Central memory CD4-positive, alpha-beta T cell (primary cell): ENCODE measurements at places on chromosomes 2 and 18.

DNA sequence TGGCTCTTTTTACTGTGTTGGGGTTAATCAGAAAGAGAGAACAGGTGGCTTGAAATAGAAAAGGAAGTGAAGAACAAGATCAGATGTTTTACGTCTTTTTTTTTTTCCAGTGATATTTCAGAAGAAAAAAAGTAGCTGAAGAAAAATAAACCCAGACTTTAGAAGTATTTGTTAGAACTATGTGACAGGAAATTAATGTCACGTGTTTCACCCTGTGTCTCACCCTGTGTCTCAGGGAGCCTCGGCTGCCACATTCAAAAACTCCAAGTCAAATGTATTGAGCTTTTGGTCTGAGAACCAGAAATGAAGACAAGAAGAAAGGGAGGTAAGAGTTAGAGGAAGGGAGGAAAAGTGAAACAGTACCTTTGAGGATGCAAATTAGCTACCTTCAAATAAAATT lies 38.0 kb downstream of the AKAIN1 start:
- DNase-seq = peak; percentile 13

DNA sequence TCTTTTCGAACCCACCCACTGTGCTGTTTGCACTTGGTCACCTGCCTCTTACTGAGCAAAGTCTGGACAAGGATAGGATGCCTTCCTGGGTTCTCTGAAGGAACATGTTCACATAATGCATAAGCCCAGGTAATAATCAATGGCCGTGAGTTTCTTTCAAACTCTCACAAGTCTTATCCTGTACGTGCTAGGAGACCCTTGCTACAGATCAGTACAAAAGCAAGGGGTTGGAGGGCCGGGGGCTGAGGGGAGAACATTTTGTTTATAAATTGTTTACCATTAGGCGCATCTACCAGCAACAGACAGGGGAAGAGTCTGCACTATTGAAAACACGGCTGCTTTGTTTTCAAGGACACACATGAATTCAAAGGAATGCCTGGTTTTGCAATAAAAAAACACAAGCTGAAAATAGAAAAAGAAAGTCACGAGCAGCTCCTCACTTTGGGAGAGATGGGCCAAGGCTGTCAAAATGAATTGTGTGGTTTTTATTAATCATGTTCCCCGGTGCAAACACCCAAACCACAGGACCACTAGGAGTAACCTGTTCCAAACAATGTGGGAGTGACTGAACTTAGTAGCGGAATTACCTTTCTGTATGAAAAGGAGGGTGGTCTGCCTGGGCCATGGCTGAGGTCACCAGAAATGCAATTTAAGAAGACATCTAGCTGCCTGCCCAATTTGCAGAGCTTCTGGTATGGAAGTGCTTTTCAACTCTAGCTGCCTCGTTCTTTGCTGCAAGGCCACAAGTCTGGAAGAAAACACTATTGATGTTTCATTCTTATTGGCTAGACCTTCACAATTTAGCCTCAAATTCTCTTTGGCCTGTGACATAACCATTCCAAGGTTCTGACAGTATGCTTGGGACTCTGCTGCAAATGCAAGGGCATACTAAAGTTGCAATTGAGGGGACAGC lies 73.5 kb downstream of the CCBE1 start:
- DNase-seq = no peak

- no peak for DNase-seq
Measured at GRCh38 chr2:100008956-100009355, 133.4 kb downstream of the AFF3 start.

DNA sequence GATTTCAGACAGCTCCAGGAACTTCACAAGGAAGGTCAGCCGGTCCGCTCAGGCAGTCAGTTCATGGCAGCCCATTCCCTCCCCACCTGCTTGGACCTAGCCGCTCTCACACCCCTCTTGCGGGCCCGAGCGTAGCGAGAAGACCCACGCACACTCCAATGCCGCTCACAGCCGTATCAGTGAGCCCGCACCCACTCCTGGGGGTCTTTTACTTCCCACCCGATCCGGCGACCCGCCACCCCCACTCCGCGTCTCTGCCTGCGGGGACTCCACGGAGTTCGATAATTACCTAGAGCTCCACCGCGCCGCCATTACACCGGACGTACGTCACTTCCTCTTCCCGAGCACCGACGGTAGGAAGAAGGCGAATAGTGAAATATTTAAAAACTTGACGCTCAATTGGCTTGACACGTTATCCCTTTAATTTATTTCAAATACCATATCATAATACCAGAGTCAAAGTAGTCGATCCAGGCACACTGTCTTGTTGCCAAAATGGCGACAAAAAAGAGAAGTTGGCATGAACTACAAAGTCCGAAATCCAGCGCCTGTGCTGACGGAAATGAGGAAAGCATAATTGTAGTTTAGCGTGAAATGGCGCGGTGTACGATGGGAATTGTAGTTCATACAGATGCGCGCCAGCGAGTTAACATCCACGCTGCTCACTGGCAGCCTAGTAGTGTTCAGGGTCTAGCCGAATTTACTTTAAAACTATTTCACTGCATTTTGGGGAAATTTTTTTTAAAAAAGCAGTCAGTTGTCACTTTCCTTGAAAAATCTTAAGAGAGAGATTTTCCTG lies at the start of gene CWC22:
TSS of gene CWC22 (minus strand) at position 517 of the 799 bp plus-strand sequence. CDS start 13,956 bp downstream, outside the sequence.
- peak; percentile 89 for DNase-seq

- DNase-seq = no peak
Measured at GRCh38 chr18:22705328-22705727, 227.8 kb upstream of the RBBP8 start.
